ENCODE measurements at places on chromosomes 5 and 9. TPM values are rescaled to one million over a fixed set of nuclear protein-coding genes. Genes with fewer than 3 reads are reported as not detected.

Gene DDX4
- total RNA-seq: not detected

Gene AJM1
- total RNA-seq: 2.6 TPM

Gene MARVELD2
- 1.3 TPM for total RNA-seq

Gene MSMP
- not detected for total RNA-seq

Gene SLC6A18
- not detected for total RNA-seq

Gene PKD2L2
- 0.40 TPM for total RNA-seq
